Muscle of back (tissue), 13 donors: ENCODE measurements at places on chromosomes 11 and 22. TPM values are rescaled to one million over a fixed set of nuclear protein-coding genes. Genes with fewer than 3 reads are reported as not detected.

Gene RAB39A
- polyA plus RNA-seq = 0.48 TPM

Gene DERL3
- polyA plus RNA-seq = 0.71 TPM

Gene NDUFA6
- 94.9 TPM for polyA plus RNA-seq

Gene CRYAB
- polyA plus RNA-seq = 606 TPM

DNA sequence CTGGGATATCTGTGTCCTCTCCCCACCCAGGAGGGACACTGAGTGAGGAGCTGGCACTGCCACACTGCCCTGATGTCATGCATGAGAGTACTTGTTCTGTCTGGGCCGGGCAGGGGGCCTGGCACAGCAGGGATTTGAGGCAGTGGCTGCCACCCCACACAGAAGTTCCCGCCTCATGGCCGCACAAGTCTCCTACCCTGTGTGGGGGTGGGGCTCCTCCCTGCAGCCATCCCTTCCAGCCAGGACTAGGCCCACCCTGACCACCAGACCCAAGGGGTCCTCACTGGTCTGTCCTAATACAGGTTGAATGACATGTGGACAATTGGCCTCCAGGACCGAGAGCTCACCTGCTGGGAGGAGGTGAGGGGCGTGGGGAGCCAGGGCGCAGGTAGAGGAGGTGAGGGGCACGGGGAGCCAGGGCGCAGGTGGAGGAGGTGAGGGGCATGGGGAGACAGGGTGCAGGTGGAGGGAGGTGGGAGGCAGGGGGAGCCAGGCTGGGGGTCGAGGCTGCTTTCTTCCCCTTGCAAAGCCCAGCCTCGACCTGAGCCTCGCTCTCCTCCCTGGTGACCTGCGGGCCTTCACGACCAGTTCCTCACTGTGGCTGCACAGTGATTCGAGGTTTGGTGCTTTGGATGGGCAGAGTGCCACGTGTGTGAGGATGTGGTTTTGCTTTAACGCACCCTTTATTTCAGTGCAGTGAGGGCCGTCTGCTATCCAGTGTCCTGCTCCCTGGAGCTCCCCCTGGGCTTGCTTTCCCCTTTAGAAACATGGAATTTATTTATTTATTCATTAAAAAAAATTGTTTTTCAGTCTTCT lies 7.4 kb downstream of the LZTR1 start:
- no peak for DNase-seq

GRCh38 chr11:14975252-14975587 lies 3.1 kb upstream of the CALCA start:
- no peak for DNase-seq

DNA sequence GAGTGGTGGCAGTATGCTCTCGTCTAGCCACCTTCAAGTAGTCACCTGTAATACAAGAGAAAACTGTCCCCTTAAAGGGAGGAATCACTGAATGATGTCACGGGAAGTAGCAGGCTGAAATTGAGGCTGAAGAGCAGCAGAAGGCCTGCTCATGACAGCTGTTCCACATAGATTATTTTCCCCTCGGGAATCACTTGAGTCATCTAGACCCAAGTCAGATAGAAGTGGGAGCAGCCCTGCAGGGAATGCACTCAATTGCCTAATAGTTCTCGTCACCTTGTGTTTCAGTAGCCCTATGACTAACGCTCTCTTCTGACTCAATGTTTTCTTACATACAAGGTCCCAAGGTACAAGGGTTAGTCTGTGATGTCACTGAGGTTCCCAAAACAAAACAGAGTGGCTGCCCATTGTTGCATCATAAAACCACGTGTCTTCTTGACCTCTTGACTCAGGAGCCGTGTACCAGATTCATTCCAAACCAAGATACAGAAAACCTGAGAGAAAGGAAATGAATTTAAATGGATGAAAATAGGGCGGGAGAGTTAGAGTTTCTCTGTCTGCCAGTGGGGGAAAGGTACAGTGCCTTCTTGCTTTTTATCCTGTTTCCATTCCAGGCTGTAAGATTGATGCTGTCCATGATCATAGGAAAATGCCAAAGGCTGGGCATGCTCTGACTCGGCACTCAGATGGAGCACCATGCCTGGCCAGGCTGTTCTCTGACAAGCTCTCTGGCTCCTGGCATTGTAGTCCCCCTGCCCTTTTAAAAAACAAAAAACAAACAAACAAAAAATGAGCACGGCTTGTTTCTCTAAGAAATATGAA lies 21.6 kb upstream of the C11orf96 start:
- DNase-seq = peak; percentile 96

- peak; percentile 61 for DNase-seq
These were observed 11.3 kb downstream of the OSBP2 start for GRCh38 chr22:30705710-30706651.

GRCh38 chr22:44331881-44332714 lies 19.3 kb upstream of the SHISAL1 start:
- no peak for DNase-seq

DNA sequence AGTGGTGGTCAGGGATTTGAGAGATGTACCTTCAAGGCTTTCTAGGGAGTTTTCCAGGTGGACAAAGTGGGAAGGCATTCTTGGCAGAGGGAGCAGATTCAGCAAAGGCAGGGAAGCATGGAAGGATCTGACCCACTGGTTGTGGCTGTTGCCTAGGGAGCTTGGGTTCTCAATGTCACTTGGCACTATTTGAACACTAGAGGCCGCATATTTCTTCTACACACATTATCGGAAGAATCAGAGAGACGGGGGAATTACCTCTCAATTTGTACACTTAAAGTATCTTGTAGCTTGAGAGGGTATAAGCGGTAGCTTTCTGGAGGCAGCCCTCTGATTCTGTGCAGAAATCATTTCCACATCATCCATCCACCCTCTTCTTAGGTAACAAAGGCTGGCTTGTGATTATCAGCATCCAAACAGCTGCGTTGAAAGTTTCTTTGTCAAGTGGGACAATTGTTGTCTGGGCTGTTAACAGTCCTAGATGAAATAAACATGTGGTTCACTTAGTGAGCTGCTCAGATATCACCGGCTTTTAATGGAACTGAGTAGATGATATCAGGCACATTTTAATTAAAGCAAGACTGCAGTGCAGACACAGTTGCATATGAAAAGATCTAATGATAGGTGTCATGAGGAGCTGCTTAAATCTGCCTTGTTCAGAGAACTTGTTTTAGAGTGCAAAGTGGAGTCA lies 2.6 kb downstream of the NELL1 start:
- DNase-seq = no peak

DNA sequence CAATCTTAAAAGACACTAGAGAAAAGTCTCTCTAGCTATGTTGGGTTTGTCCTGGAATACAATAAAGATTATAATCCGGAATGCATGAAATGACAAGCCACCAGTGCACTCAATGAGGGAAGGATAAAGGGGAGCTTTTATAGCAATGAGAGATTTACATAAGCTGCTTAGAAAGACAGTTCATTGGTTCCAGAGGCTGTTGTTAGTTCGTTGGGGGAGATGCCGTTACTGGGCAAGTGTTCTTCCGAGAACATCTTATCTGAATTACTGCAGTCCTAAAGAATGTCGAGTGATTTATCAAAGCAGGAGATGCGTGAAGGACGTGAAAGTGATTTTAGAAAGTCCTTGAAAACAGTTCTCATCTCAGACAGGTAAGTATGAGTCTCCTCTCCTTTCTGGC lies 33.6 kb downstream of the SYN3 start:
- DNase-seq = no peak

DNA sequence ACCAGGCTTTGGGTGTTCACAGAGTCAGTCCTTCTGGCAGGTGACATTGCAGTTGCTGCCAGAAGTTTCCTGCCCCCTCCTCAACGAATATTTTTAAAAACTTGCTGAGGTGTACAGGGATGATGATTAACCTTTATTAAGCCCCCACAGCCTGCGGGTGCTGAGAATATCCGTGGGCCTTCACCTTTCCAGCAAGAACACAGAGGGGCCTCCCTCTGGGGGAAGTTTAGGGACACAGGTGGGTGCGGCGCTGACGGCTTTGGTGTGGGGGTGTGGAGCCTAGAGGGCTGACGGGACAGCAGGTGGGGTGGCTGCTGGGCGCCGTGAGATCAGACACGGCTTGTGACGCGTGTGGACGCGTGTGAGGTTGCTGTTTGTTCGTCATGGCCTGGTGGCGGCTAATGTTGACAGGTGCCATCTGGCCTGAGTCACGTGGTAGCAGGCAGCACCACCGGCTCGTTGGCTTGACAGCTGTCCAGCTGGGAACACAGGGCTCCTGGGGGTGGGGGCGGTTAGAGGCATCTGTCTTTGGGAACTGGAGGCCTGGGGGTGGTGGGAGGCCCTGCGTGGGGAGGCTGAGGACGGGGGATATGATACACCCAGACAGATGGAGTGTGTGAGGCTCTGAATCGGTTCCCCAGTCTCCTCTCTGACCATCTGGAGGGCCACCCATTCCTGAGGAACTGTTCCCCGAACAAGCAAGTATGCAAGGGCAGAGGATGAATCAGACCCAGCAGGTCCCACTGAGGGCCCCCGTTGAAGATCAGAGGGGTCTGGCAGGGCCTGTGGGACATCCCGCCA lies 12.5 kb upstream of the LRRC10B start:
- DNase-seq = peak; percentile 61

DNA sequence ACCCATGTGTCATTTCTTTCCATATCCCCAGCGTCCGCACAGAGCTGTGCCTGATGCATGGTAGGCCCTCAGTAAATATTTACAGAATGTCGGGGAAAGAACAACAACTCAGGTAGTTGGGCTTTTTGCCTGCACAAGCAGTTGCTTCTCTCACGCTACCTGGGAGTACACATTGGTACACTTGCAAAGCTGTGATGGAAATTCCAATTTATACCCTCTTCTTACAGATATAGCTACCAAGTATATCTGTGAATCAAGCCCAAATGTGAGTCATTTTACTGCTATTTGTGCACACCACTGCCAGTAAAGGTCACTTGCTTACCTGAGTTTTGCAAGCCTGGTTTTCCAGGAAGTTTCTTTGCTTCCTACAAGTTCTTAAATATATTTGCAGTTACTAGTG lies 333.0 kb upstream of the NARS2 start:
- DNase-seq = no peak
